NCI-H1048 (cell line): ENCODE measurements at places on chromosomes 16 and 17.

GRCh38 chr17:64787921-64788271 lies 125.8 kb upstream of the SMURF2 start:
- no peak for DNase-seq

GRCh38 chr17:80101946-80102663 lies 724 bp downstream of the GAA start:
- no peak for DNase-seq

GRCh38 chr16:2692948-2693651 lies 10.8 kb downstream of the KCTD5 start:
- DNase-seq, result no peak

GRCh38 chr17:61393904-61394629 lies 5.6 kb upstream of the TBX2 start:
- no peak for DNase-seq

- DNase-seq, result no peak
Observed at GRCh38 chr17:68497885-68498319, 14.3 kb upstream of the PRKAR1A start.

- DNase-seq, result no peak
Observed at GRCh38 chr17:83138820-83139219, 59.4 kb downstream of the METRNL start.
